Activated CD4-positive, alpha-beta T cell treated with anti-CD3 and anti-CD28 coated beads, Interleukin-2, Interleukin-6, amounts not matched to agents 100 ng/mL and 50 ng/mL, durations not matched to agents 16 hours and 8 hours (primary cell): ENCODE measurements at places on chromosomes 6 and 20.

- DNase-seq = no peak
These were observed 5.2 kb downstream of the SIRPA start for GRCh38 chr20:1900321-1900801.

DNA sequence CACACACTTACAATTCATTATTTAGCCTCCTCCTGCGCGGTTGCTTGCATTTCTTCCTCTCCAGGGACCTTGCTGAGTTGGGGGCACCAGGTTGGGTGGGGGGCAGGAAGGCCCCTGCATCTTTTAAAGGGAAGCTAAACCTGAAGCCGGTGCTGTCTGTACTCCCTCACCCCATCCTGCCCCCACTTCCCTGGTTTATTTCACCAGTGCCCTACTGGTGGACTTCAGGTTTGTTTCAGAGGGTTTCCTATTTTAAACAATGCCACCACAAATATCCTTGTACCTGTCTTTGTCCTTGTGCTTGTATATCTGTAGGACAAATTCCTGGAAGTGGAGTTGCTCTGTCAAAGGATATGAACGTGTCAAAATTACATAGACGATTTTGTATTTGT lies 21.0 kb downstream of the PTK7 start:
- no peak for DNase-seq

GRCh38 chr6:136549300-136550044 lies 750 bp downstream of the MAP7 start:
- DNase-seq = no peak

GRCh38 chr20:24531631-24532419 lies 62.4 kb downstream of the SYNDIG1 start:
- DNase-seq = no peak

- peak; percentile 30 for DNase-seq
These were observed 22.3 kb upstream of the SAYSD1 start for GRCh38 chr6:39137245-39137644.

DNA sequence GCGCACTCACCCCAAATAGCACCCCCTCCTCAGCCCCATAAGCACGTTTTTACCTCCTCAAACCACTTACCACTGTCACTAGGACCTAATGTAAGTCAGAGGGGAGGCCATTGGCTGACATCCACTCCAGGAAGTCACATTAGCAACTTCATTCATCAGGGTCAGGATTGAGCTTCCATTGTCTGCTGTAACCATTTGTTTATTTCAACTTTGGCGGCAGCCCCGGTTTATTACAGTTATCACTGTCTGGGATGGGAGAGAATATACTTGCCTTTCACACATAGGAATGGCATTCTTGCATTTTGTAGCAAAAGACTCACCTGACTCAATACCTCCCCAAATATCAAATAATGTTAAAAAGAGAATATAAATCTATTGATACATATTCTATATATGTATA lies 38.3 kb downstream of the MAFB start:
- no peak for DNase-seq

DNA sequence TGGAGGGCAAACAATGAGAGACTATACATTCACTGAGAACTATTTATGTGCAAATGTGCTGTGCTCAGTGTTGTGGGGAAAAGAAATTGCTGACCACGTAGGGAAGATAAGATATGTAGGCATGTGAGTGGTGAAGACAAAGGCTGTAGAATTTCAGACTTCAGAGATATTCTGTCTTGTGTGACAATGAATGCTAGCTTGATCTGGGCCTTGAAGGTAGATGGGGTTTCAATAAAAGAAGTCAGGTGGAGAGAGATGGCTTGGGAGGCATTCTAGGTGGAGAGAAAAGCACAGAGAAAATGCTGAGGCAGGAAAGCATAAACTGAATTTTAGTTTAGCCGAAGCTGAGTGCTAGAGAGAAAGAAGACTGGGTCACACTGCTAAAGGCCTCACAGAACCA lies 56.8 kb upstream of the EEF1A1 start:
- DNase-seq = no peak

- DNase-seq = peak; percentile 78
These were observed 57.7 kb downstream of the DHX35 start for GRCh38 chr20:39019805-39020325.

GRCh38 chr20:7496394-7496991 lies 443.8 kb downstream of the HAO1 start:
- DNase-seq = no peak

DNA sequence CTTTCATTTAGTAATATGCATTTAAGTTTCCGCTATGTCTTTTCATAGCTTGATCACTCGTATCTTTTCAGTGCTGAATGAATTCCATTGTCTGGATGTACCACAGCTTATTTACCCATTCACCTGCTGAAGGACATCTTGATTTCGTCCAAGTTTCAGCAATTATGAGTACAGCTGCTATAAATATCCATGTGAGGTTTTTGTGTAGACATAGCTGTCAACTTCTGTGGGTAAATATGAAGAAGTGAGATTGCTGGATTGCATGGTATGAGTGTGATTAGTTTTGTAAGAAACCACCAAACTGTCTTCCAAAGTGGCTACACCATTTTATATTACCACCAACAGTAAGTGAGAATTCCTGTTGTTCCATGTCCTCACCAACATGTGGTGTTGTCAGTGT lies 79.2 kb upstream of the STMND1 start:
- no peak for DNase-seq

GRCh38 chr20:41165001-41165882 lies 27.9 kb downstream of the PLCG1 start:
- no peak for DNase-seq
